ENCODE measurements at places on chromosomes 13 and 19. TPM values are rescaled to one million over a fixed set of nuclear protein-coding genes. Genes with fewer than 3 reads are reported as not detected.

GRCh38 chr19:49832556-49832955 is 14.5 kb downstream of the MED25 start:
- DNase-seq = no peak

- DNase-seq = no peak
Measured at GRCh38 chr13:45412274-45413049, 5.7 kb downstream of the SLC25A30 start.

DNA sequence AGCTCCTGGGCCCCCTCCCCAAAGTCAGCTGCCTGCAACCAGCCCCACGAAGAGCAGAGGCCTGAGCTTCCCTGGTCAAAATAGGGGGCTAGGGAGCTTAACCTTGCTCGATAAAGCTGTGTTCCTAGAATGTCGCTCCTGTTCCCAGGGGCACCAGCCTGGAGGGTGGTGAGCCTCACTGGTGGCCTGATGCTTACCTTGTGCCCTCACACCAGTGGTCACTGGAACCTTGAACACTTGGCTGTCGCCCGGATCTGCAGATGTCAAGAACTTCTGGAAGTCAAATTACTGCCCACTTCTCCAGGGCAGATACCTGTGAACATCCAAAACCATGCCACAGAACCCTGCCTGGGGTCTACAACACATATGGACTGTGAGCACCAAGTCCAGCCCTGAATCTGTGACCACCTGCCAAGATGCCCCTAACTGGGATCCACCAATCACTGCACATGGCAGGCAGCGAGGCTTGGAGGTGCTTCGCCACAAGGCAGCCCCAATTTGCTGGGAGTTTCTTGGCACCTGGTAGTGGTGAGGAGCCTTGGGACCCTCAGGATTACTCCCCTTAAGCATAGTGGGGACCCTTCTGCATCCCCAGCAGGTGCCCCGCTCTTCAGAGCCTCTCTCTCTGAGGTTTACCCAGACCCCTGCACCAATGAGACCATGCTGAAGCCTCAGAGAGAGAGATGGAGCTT is 4.7 kb upstream of the CEACAM5 start:
- no peak for DNase-seq

DNA sequence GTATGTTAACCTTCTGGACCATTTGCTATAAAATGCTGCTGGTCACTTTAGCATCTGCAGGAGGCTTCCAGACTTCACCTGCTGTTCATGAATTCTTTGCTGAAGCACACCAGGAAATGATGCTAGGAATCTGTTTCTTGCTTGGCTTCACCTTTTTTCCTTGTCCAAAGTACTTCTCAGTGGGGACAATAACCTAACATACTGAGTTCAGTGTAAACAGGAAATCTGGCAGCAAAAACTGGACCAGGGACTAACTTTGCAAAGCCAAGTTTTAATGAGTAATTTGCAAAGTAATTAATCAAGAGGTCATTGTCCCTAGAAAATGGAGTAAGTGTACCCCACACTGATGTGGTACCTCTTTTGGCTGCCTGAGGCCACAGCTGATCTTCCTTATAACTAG is 128.4 kb downstream of the RXFP2 start:
- no peak for DNase-seq

- DNase-seq = no peak
Measured at GRCh38 chr19:1288833-1289685, 3.4 kb downstream of the EFNA2 start.

DNA sequence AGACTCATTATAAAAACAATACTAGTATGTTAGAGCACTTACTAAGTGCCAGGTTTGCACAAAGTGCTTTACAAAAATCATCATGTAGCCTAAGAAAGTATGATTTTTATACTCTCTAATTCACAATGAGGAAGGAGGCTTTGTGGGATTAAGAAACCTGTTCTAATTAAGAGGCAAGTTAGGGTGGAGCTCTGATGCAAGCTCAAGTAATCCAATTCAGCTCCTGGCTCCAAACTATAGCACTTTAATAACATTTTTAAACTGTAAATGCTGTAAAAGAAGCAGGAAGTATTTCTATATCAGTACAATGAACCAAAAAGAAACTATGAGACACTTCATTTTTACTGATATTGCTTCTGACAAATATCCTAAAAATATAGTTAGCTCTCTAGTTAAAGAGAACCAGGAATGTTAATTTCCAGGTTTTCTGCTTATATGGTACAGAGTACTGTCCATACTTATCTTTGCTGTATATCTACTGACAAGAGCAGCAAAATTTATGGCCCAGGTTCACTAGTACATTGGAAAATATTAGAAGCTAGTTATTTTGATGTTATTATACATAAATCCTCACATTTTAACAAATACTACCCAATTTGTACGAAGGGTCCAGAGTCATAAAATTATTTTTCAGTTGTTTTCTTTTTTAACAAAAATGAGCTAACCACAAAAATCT is 482.0 kb downstream of the DIAPH3 start:
- DNase-seq = no peak

PSG2 gene
- not detected for total RNA-seq

DNA sequence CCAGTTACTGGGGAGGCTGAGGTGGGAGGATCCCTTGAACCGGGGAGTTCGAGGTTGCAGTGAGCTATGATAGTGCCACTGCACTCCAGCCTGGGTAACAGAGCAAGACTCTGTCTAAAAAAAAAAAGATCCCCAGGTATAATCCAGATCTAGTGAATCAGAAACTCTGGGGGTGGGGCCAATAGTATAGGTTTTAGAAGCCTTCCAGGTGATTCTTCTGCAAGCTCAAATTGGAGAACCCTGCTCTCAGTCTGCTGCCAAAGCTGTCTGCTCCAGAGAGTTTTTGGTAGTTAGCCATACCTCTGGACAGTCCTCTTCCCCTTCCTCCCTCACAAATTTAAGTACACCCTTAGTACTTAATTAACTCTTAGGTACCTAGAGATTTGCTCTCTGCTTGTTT is 28.0 kb downstream of the SERP2 start:
- no peak for DNase-seq

DNA sequence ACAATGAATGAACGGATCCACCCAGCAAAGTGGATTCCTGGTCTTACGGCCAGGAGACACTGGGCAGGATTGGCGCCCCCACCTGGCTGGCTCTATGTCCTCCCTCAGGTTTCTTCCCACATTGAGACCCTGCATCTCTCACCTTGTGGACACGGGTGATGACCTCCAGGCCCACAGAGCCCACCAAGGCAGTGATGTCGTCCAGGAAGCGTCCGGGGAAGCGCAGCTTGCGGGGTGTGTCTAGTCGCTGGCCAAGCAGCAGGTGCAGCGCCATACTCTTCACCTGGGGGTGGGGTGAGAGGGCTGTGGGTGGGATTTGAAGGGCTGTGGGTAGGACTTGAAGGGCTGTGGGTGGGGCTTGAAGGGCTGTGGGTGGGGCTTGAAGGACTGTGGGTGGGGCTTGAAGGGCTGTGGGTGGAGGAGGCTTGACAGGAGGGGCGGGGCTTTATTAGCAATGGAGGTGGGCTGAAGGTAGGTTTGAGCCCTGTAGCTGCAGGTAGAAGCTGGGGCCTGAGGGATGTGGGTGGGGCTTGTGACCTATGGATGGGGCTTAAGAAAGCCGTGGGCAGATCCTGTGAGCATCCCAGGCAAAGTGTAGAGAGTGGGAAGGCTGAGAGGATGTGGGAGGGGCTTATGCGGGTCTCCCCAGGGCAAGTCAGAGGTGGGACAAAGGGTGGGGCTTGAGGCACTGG is 12.1 kb upstream of the ANGPTL8 start:
- DNase-seq = no peak

DNA sequence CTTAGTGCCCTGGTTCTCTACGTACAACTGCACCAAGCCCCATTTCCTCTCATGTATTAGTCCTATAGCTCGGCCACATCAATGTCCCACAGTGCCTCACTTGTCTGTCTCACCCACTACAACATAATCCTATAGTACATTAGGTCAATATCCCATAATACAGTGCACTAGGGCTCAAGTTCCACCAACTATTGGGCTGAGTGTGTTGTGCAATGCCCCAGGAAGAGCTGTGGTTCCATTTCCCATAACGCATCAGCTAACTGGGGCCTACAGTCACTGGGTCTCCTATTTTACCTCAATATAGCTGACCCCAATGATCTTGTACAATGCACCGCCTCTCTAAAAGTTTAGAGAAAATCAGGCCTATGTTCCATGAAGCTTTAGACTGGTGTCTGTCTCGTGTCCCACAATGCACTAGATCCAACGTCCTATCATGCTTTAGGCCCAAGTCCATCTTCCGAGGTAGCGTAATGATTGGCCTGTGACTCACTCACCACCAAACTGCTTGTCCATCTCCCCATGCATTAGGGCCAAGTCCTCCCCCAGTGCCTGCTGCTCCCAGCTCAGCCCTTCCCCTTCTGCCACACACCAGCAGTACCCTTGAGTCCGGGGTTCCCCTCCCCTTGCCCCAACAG is 21.8 kb downstream of the TSKS start:
- no peak for DNase-seq

DNA sequence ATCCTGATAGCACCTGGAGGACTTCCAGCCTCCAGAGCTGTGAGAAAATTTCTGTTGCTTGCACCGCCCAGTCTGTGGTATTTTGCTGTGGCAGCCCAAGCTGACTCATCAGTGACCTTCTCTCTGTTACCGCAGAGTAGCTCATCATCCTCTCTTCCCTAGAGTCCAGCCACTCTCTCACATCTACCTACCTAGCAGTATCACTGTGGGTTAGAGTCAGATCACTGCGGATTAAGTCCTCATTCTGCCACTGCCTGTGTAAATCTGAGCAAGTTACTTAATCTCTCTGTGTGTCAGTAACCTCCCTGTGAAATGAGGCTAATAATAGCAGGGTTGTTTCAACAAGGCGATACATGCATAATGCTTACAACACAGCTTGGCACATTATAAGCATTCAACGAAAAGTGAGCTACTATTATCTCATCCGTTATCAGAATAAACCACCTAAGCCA is 40.3 kb upstream of the USPL1 start:
- DNase-seq = no peak

- no peak for DNase-seq
Measured at GRCh38 chr19:49106648-49107135, 7.5 kb upstream of the LIN7B start.

- no peak for DNase-seq
Measured at GRCh38 chr19:34208291-34208884, 36.1 kb downstream of the LSM14A start.
